T-helper 2 cell (primary cell): ENCODE measurements at places on chromosomes 13 and 19.

DNA sequence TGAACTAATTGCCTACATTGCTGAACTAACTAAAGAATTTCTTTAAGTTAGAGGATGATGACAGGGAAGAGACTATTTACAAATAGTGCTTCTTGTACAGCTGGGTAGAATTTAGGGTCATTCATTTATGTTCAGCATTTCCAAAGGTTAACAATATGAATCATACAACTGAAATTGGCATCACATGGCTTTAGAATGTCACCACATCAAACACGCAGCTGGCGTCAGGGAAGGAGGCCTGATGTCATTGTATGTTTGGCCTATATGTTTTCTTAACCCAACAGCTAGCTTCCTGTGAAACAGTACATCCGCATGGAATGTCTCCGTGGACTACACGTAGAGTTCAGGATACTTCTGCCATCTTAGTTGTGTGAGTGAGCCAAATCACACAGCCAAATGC is 99.0 kb upstream of the TNFSF11 start:
- DNase-seq = no peak

- DNase-seq = no peak
Observed at GRCh38 chr13:42525035-42525504, 48.9 kb upstream of the TNFSF11 start.

DNA sequence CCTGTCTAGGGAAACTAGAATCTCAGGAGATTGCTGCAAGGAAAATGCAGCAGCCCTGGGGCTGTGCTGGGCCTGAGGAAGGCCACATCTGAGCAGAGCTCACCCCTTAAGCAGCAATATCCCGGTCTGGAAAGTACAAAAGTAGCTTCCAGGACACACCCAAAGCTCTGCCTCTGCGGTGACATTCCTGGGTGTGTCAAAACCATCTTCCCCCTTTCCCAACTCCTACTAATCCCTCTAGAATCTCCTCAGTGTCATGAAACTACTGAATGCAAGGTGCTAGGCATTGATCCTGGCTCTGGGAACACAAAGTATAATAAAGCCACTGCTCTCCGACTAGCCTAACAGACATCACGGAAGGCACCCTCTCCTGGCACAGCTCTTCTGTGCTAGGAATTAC is 5.0 kb downstream of the PBX4 start:
- no peak for DNase-seq

- DNase-seq = no peak
Observed at GRCh38 chr19:2759362-2759761, 19.5 kb upstream of the SLC39A3 start.

GRCh38 chr13:91684746-91685145 is 286.3 kb downstream of the GPC5 start:
- no peak for DNase-seq

GRCh38 chr19:17778968-17779929 is 15.7 kb upstream of the B3GNT3 start:
- no peak for DNase-seq

GRCh38 chr13:78398743-78399410 is 204.5 kb downstream of the POU4F1 start:
- no peak for DNase-seq

- peak; percentile 47 for DNase-seq
Observed at GRCh38 chr19:5967994-5968430, 9.9 kb downstream of the RANBP3 start.
